ENCODE measurements at places on chromosomes 13 and 19.

GRCh38 chr13:31697290-31697689, 42.0 kb upstream of the RXFP2 start:
- DNase-seq, result no peak

- no peak for DNase-seq
These were observed 342.8 kb downstream of the DACH1 start for GRCh38 chr13:71524245-71524612.

- peak; percentile 82 for DNase-seq
These were observed 3.3 kb downstream of the LYL1 start for GRCh38 chr19:13099073-13099999.

- DNase-seq, result no peak
These were observed 584.6 kb downstream of the GPC6 start for GRCh38 chr13:93811071-93811737.

- peak; percentile 47 for DNase-seq
These were observed 889 bp downstream of the GTF2F2 start for GRCh38 chr13:45120967-45121831.

GRCh38 chr13:49348751-49349150, 95.1 kb downstream of the CAB39L start:
- no peak for DNase-seq

DNA sequence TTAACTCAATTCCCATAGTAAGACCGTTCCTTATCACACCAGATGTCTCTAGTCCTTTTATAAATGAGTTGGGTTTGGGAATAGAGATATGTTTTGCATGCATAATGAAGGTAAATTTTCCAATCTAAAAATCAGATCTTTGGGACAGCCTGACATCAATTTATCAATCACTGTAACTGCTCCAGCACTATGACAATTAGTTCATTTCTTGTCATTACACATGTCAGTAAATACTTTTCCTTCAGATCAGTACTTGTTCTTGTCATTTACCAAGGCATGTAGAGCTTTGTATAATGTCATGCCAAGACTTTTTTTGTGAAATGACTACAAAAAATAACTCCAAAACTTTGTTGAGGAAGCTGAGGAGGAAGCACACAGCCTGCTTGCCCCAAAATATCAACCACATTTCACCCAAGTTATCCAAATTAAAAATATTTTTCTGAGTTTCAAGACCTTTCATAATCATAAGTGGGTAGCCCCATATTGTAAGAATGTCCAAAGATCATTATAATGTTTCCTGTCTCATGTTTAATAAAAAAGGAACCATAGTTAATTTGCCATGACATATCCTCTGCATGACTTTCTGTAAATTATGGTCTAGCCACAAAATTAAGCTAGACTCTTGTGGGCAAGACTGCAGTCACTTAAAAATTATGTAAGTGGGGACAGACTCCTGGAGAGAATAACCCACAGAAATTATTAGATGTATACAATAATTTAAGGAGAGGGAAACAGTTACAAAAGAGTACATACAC, 586.8 kb downstream of the TBC1D4 start:
- peak; percentile 33 for DNase-seq

GRCh38 chr13:30257468-30258099, 49.8 kb downstream of the KATNAL1 start:
- DNase-seq, result no peak

GRCh38 chr19:45164577-45165335, 4.0 kb upstream of the NKPD1 start:
- DNase-seq, result peak; percentile 86

- no peak for DNase-seq
These were observed 67.3 kb upstream of the SLC10A2 start for GRCh38 chr13:103133556-103133955.

DNA sequence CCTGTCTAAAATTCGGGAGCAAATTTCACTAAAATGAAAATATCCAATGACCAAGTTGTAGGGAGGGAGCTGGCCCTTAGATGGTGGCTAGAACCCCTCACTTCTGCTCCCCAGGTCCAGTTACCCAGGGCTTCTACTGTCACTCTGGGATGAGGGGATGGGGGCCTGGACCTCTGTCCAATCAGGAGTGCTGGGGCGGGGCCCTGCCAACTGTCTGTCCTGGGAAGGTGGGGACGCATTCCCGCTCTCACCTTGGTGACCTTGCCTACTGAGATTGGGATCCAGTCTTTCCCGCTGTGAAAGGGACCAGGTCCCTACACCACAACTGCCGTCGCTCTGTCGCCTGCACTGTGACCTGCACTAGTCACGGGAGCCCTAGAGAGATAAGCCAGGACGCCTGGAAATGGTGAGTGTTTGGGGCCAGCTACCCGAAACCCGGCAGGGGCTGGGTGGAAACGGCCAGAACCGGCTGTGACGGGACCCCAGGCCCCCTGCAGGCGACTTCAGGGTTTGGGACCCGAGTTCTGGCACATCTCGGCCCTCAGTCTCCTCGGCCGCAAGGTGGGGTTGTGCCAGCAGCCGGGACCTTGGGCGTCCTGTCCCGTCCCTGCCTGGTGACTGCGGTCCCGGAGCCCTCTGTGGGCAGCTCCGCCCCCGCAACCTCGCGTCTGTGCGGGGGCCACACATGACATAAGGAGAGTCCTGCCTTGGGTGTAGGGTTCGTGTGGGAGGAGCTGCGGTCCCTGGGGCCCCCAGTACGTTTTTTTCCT, 22.8 kb downstream of the ZNF20 start:
- no peak for DNase-seq

DNA sequence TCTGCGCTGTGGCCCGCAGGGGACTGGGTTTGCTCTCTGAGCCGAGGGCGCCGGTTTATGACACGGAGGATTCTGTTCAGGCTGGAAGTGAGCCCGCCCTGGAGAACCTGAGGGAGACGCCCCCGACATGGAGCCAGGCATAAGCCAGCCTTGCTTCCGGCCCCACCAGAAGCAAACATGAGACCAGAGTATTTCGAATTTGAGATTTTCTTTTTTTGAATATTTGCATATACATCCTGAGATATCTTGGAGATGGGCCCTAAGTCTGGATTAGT, 72.9 kb downstream of the KDM4B start:
- no peak for DNase-seq

DNA sequence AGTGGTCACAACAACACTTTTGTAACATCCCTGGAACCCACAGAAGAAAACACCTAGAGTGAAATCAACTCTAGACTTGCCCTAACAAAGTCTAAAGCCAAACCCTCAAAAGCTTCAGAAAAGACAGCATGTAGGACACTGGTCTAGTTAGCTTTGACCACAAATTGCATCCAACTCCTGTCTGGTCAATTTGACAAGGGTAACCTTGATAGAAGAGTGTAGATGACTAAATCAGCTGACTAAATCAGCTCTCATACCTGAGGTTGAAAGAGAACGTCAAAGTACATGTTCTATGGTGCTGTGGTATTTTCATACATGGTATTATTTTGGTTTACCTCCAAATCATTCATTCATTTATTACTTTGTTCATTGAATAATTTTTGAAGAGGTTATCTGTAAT, 272.8 kb downstream of the KLF5 start:
- DNase-seq, result no peak

GRCh38 chr19:1453525-1454364, 3.8 kb downstream of the APC2 start:
- no peak for DNase-seq

DNA sequence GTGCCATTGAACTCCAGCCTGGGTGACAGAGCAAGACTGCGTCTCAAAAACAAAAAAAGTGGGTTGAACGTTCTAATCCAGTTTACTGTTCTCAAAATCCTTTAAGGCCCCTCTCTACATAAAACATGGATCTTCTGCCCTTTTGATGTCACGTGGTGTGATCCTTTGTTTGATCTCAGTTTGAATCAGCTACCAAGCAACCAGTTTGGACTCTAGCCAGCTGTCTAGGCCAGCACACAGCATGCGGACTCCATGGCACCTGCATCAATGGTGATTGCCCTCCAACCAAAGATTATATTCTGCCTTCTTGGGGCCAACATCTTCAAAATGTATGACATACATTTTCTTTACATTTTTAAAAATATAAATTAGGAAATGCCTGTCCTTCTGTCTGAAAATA, 365.4 kb downstream of the NDFIP2 start:
- no peak for DNase-seq

DNA sequence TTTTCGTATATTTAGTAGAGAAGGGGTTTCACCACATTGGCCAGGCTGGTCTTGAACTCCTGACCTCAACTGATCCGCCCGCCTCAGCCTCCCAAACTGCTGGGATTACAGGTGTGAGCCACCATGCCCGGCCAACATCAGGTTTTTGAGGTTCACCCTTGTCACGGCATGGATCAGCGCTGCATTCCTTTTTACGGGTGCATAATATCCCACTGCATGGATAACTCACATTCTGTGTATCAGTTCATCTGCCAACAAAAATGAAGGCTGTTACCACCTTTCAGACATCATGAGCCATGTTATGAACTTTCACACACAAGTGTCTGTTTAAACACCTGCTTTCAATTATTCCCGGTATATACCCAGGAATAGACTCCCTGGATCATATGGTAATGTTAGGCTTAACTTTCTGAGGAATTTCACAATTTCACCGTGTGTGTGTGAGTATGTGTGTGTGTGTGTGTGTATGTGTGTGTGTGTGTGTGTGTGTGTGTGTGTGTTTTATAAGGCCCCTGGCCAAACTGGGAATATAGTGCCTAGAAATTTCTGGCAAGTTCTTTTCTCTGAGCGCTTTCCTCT, 52.2 kb downstream of the AP1M1 start:
- no peak for DNase-seq

- DNase-seq, result no peak
These were observed 68.1 kb downstream of the ERCC5 start for GRCh38 chr13:102913914-102914313.

All from Kasumi-1 (cell line).